GM12892 (cell line): ENCODE measurements at places on chromosomes 1 and 21.

DNA sequence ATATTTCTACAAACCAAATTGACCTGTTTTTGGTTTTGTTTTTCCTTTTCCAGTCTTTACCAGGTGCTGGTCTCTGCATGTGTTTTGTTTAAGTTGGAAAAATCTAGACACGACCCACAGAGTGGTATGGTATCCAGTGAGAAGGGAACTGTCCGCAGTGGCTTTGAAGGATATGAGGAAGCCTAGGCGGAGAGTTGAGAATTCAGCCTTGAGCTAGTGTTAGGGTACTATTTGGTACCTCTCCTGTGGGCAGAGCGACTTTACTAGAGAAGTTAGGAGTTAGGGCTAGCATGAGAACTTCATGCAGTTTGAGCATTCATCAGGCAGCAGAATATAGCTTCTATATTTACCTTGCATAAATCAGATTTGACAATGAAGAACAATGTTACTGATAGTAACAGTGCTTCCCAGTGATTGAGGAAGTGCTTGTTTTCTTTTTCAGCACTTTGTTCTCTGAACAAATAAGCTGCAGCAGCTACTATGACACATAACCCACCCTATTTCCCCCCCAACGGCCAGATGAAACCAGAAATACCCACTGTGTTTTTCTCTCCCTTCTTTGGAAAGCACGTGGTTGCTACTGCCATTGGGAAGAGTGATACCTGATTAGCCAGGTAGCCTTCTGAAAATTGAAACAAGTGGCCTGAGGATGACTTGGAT lies 19.0 kb downstream of the MRPS6 start:
- DNase-seq: no peak

DNA sequence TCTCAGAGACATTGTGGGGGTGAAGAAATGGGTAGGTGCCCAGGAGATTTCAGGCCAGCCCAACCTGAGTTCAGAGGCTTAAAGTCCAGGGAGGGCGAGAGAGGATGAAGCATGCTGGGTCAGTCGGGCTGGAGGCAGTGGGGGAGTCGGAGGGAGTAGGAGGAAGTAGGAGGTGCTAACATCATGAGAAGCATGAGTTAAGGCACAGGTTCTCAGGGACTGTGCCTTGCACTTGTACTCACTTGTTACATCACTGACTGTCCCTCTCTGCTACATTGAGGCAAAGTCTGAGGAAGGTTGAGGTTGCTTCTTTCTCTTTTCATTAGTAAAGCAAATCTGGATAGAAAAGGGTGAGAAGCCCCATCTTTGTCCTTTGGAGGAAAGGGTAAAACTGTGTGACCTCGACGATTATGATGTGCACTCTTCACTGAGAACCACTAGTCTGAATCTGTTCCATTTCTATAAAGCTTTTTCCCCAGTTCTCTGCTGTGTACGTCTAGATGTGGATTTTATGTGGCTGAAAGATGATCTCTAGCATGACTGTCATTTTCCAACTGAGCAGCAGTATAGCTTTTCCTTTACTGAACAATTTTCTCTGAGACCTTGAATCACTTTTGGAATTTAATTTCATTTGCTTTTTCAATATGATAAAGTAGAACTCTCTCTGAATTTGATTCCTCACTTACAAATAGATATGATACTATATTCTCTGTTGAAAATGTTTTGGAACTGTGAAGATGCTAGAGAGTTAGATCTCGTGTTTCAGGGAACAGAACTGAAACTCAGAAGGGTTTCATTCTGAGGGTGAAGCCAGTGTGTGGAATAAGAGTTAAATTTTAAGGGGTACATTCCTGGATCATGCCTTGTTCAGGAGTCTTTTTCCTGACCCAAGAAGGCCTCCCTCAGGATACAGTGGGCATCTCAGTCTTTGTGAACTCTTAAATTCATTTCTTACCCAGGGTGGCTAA lies 94.6 kb downstream of the FGGY start:
- DNase-seq: no peak

DNA sequence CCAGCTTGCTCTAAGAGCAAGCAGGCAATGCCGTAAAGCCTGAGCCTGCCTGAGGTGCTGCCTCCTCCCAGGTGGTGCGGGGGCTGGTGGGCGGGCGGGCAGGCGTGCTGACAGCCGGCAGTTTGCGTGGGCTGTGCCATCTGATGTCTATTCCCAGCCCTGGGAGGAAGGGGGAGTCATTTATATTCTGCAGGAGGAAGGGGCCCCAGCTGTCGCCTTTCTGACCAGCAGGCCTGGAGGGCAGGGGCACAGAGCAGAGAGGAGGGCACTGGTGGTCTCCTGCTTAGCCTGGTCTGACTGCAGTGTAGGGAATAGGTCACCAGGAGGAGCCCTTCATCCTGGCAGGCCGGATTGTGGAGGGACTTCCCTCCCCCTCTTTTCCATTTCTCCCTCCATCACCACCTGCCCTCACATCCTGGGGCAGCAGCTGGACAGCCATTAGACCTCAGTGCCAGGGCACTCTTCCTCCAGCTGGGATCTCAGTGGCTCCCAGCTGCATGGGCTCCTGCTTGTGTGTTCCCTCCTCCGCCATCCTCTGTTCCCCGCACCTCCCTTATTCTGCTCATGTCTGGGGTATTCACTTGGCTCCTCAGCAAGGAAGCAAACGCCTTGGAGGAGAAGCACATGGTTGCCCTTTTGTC lies 4.4 kb downstream of the CYB561D1 start:
- no peak for DNase-seq

GRCh38 chr21:19510653-19511052 lies 1107.1 kb upstream of the TMPRSS15 start:
- DNase-seq: no peak

- no peak for DNase-seq
Measured at GRCh38 chr1:88284066-88284465, 400.0 kb upstream of the PKN2 start.

- DNase-seq: no peak
Measured at GRCh38 chr1:203521074-203521794, 27.3 kb downstream of the OPTC start.

- DNase-seq: no peak
Measured at GRCh38 chr1:168488138-168488537, 55.7 kb downstream of the XCL2 start.

DNA sequence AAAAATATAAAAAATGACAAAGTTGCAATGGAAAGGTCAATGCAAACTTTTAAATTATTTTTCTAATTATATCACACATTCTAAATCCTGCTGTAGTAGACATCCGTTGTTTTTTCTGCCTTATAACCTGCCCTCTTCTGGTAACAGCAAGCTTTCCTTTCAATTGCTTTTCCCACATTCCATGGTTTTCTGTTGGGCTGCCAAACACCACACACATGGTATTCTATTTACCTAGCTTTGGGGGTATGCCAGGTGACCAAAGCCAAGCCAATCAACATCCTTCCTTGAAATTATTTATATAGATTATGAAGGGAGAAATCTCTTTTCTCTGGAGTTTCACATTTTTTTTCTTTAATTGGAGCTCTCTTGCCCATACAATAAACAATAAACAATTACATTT lies 3.4 kb upstream of the LAMC1 start:
- no peak for DNase-seq

DNA sequence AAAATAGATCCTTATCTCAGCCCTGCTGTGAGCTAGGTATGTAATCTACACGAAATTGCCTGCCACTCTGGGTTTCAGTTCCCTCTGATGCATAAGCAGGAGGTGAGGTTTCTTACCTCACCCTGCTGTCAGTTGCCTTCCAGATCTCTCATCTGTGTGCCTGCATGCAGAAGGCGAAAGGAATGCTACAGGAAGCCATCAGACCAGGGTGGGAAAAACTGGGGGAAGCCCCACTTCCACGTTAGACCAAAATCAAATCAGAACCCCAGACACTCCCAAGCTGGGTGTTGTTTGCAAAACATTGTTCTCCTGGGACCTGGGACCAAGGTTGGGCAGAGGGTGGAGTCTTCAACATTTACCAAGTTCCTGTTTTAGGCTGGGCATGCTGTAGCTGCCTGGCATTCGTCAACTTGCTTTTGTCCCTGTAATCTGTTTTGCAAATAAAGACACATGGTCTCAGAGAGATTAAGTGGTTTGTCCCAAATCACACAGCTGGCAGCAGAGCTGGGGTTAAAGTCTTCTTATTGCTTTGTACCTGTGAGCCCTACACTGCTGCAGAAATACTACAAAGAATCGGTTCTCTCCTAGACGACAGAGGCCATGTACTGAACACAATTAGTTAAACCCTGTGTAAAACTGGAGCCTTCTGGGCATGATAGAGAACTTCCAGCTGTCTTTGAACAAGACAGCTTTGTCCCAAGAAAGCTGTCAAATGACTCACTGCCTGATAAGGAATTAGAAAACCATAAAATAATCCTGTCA lies 389.7 kb upstream of the RUNX1 start:
- no peak for DNase-seq

- no peak for DNase-seq
Measured at GRCh38 chr1:158024737-158025136, 31.3 kb downstream of the KIRREL1 start.

DNA sequence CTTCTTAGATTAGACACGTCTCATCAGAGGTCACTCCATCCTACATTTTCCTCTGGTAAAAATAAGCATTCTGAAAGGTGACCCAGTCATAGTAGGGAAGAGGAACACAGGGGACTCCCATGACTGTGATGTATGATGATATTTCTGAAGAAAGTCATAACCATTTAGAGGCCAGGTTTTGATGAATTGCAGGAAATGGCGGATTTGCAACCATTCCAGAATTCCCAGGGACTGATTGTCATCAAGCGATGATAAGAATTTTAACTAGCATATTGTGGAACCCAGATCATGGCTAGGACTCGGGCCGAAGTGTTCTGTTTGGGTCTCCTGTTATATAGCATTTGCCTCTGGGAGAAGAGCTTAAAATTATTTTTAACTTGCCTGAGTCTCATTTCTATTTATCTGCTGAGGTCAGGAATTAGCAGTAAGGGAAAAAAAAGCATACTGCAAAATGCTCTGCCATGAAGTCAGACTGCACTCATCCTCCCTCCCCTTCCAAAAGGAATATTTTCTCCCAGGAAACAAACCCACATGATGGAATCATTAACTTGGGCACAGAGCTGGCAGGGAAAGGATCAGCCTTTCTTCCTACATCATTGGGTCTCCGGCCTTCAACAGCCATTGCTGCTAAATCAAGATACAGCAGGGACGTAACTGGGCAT lies 286.7 kb downstream of the HLX start:
- DNase-seq: no peak

- no peak for DNase-seq
Measured at GRCh38 chr21:30257773-30258172, 25.0 kb downstream of the KRTAP24-1 start.

- no peak for DNase-seq
Measured at GRCh38 chr1:101295209-101295608, 58.4 kb downstream of the S1PR1 start.

GRCh38 chr1:153374071-153374470 lies 1.4 kb downstream of the S100A12 start:
- DNase-seq: no peak

GRCh38 chr1:242086706-242087105 lies 87.8 kb upstream of the MAP1LC3C start:
- no peak for DNase-seq

- no peak for DNase-seq
Measured at GRCh38 chr1:246193537-246193936, 313.5 kb downstream of the SMYD3 start.

- DNase-seq: no peak
Measured at GRCh38 chr1:160425847-160426246, 25.5 kb downstream of the VANGL2 start.

DNA sequence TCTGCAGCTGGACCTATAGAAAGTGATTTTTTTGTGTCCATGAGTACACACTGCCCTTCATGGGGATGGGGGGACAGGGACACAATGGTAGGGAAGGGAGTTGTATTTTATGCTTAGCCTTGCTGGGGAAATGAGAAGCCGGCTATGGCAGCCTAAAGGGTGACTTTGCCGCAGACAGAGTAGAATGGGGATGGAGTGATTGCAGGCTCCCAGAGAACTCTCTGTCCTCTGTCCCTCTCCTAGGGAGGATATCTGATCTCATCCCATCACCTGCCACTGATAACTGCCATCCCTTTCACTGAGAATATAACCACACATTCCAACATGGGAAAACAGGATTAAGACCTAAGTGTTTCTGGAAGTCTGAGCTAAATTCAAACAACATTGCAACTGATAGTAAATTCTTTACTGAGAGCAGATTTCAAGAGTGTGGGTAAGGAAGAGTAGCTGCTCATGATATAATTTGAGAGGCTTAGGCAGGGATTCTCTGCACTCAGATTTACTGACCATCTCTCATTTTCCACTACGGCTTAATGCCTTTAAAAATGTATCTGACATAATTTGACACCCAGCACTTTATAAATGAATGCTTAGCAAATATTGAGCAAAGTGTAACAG lies 13.9 kb downstream of the SH2D1B start:
- no peak for DNase-seq
